HFF-Myc (cell line): ENCODE measurements at places on chromosomes 5 and 9.

GRCh38 chr9:21923694-21924093 is 70.5 kb downstream of the CDKN2A start:
- no peak for DNase-seq

DNA sequence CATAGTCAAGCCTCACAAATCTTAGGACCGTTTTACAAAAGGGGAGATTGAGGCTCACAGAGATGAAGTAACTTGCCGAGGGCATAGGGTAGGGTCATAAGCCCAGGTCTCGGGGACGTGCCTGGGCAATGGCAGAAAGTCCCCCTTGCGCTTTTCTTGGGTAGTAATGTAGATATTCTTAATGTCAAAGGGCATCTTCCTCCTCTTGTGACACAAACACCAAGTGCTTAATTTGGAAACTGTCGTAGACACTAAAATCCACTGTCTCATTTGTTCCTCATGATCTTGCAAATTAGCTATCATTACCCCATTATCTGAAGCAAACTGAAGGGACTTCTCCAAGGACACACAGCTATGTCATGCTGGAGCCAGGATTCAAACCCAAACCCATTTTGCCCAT is 180.8 kb downstream of the GAS1 start:
- no peak for DNase-seq

DNA sequence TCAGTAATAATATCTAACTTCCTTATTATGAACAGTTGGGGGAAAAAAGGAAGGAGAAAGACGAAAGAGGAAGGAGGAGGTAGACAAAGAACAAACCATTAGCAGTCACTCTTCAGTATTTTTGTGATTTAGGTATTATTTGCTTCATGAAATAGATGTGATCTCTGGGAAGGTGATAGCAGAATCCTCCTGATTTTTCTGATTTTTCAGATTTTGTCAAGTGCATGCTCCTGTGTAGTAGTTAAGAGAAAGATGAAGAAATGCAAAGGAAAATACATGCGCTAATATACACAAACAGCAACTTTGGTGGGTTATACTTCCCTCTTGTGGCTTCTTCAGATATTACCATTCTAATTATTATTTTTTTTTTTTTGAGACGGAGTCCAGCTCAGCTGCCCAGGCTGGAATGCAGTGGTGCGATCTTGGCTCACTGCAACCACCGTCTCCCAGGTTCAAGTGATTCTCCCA is 31.6 kb downstream of the LMNB1 start:
- peak; percentile 27 for DNase-seq

GRCh38 chr5:173659423-173659822 is 43.0 kb upstream of the BOD1 start:
- DNase-seq = no peak

- no peak for DNase-seq
These were observed 626.7 kb downstream of the PRR16 start for GRCh38 chr5:121090822-121091221.

DNA sequence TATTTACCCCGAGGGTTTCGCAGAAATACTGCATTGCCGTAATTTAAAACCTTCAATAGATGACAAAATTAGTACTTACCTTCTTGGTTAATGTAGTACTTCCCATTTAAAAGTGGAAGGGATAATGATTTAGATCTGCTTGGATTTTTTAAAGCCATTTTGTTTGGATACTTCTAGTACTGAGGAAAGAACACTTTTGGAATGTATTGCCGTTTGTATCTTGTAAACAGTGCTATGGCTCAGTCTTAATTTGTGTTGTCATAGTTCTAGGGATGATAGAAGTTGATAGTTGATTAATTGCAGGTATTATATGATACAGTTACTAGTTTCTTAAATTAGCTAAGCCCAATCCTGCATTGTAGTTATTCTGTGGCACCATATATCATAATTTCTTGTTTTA is 33.1 kb downstream of the TNPO1 start:
- no peak for DNase-seq

DNA sequence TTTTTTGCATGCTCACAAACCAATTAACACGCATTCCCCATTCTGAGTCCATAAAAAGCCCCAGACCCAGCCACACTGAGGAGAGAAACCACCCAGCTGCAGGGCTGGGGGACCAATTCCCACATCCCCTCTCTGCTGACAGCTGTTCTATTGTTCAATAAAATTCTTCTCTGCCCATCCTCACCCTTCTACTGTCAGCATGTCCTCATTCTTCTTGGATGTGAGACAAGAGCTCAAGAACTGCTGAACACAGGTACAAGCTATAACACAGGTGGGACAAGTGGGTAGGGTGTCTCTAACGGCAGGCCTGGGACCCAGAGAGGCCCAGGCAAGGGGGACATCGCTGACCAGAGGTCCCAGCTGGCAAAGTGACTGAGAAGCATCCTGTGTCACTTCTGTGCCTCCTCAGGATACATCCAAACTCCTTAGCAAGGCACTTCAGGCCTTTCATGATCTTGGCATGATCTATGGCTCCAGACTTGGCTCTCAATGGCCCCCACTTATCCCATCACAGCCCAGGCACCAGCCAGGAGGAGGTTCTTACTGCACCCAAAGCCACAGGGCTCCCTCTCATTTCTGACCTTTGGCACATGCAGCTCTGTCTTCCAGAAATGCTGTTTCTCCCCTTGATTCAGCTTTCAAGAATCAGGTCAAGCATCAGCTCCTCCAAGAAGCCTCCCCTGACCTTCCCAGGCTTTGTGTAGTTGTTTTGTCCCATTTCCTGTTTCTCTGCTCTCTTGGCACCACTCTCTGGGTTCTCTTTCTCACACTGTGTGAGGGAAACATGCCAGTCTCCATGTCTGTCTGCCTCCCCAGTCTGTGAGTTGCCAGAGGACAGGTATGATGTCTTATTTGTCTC is 7.3 kb upstream of the ALDH1B1 start:
- DNase-seq = no peak

DNA sequence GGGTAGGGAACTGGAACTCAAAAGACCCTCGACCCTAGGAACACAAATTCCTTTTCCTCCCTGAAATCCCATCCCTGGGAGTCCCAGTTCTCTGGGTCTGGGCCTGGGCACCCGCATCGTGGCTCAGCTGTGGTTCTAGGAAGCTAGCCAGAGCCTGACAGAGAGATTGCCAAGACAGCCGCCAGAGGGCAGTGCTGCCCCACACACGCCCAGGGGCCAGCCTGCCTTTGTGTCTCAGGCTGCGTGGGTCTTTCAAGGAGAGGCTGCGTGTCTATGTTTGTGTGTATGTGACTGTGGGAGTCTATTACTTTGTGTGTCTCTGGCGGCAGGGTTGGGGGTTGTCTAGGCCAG is 32.0 kb upstream of the TTLL11 start:
- DNase-seq = peak; percentile 29

DNA sequence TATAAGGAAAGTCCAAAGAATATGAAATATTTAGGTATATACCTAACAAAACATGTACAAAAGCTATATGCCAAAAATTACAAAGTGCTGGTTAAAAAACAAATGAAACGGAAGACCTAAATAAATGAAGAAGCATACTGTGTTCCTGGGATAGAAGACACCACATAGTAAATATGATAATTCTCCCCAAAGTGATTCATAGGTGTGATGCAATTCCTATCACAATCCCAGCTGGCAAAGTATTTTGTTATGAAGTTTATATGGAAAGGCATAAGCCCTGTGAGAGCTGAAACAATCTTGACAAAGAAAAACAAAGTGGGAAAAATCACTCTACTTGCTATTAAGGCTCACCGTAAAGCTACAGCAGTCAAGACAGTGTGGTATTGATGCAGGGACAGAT is 2.6 kb upstream of the SMIM23 start:
- no peak for DNase-seq

GRCh38 chr9:107471552-107471951 is 18.0 kb downstream of the KLF4 start:
- no peak for DNase-seq

DNA sequence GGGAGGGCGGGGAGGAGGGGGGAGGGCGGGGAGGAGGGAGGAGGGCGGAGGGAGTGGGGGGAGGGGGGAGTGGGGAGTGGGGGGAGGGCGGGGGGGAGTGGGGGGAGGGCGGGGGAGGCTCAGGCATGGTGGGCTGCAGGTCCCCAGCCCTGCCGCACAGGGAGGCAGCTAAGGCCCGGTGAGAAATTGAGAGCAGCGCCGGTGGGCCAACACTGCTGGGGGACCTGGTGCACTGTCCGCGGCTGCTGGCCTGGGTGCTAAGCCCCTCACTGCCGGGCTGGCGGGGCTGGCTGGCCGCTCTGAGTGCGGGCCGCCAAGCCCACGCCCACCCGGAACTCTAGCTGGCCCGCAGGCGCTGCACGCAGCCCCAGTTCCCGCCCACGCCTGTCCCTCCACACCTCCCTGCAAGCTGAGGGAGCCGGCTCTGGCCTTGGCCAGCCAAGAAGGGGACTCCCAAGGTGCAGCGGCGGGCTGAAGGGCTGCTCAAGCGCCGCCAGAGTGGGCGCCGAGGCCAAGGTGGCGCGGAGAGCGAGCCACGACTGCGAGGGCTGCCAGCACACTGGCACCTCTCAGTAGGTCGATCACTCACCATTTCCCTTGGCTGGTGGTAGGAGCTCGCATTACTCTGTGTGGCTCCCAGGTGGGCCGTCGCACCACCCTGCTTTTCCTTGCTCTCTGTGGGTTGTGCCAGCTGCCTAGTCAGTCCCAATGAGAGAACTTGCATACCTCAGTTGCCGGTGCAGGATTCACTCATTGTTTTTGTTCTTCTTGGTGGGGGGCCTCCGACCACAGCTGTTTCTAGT is 160.2 kb downstream of the CNTLN start:
- no peak for DNase-seq

DNA sequence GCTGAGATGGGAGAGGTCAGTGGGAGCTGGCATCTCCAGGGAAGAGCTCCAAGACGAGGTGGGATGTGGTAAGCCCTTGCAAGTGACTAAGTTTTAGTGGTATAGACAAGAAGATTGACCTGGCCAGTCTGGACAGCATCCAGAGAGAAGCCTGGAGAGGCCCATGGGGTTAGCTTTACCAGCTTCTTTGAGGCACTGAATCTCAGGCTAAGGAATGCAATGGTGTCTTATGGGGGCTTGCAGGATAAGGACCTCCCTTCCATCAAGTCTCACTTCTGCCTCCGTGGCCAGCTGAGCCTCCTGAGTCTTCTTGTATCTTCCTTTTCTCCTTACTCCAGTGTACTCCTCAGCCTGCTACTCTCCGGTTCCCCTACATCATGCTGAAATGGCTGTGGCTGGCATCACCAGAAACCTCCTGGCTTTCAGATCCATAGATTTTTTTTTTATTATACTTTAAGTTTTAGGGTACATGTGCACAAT is 56.5 kb upstream of the JADE2 start:
- no peak for DNase-seq

DNA sequence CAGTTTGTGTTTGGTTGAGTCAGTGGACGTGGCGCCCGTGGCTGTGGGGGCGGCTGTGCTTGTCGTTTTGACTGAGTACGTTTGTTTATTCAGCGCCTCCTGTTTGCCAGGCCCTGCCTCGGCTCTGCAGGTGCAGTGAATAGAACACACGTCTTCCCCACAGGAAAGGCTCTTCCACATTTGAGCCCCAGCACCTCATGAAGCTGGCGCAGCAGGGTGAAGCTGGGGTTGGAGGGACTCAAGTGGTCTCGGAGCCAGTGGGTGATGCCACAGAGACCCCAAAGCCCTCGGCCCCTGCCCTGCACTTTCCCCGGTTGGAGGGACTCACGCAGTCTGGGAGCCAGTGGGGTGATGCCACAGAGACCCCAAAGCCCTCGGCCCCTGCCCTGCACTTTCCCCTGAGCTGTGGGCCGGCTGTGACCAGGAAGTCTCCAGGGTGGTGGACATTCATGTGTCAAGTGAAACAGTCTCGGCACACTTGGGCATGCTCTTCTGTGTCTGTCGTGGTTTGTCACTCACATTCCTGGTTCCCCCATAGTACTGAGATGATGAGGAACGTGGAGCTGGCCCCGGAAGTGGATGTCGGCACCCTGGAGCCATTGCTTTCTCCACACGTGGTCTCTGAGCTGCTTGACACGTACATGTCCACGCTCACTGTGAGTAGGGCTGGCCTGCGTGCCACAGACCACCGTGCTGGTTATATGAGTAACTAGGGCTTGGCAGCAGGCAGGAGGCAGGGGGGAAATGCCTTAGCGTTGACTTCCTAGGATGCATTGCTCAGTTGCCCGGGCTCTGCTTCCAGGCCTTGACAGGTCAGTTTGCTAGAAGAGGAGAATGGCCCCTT is 13.6 kb downstream of the EXOC3 start:
- DNase-seq = no peak

- DNase-seq = no peak
These were observed 4.7 kb downstream of the NOTCH1 start for GRCh38 chr9:136541179-136541578.

DNA sequence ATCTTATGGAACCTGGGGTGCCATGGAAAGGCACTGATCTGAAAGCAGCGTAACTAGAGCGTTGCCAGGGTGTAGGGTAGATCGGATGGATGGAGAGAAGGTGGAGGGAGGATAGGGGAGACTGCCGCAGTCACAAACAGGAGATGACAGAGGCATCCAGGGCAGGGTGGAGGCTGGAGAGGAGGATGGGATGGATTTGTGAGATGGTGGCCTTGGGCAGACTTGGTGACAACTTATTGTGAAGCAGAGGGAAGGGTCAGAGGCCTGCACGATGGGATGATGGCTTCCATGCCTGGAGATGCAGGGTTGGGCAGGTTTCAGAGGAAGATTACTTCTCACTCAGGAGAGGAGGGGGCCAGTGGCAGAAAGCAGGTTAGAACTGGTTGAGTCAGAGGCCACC is 2.4 kb downstream of the GLIPR2 start:
- no peak for DNase-seq

DNA sequence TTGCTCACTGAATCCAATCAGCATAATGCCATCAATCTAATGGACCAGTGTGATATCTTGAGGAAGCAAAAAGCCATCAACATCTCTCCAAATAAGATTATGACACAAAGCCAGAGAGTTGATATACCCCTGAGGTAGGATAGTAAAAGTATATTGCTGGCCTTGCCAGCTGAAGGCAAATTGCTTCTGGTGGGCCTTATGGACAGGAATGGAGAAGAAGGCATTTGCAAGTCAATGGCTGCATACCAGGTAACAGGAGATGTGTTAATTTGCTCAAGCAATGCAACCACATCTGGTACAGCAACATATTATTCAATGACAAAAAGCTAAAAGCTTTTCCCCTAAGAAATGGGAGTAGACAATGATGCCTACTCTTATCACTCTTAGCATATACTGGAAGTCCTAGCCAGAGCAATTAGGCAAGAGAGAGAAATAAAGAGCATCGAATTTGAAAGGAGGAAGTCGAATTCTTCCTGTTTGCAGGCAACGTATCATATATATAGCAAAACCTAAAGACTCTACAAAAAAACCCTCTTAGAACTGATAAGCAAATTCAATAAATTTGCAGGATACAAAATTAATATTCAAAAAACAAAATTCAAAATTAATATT is 216.1 kb upstream of the RASA1 start:
- DNase-seq = no peak
